ENCODE measurements at places on chromosomes 16 and 17.

- no peak for DNase-seq
Observed at GRCh38 chr17:40175928-40176753, 1.1 kb upstream of the RAPGEFL1 start.

- DNase-seq, result no peak
Observed at GRCh38 chr16:60991886-60992285, 1044.4 kb downstream of the CDH8 start.

DNA sequence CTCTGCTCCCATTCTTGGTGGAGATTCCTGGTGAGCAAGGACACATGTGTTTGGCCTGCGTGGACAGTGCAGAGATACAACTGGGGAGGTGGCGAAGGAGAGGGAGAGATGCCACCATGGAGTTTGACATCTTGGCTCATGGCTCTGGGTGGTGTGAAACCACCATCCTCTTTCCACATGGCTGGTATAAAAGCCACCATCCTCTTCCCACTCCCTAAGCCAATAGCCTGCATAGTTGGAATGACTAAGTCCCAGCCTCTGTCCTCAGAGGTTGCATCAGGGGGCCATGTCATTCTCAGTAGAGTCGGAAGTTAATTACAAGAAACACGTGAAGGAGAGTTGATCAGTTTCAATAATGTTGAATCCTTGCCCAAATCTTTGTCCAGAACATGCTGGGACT lies 10.0 kb downstream of the RBFOX1 start:
- no peak for DNase-seq

DNA sequence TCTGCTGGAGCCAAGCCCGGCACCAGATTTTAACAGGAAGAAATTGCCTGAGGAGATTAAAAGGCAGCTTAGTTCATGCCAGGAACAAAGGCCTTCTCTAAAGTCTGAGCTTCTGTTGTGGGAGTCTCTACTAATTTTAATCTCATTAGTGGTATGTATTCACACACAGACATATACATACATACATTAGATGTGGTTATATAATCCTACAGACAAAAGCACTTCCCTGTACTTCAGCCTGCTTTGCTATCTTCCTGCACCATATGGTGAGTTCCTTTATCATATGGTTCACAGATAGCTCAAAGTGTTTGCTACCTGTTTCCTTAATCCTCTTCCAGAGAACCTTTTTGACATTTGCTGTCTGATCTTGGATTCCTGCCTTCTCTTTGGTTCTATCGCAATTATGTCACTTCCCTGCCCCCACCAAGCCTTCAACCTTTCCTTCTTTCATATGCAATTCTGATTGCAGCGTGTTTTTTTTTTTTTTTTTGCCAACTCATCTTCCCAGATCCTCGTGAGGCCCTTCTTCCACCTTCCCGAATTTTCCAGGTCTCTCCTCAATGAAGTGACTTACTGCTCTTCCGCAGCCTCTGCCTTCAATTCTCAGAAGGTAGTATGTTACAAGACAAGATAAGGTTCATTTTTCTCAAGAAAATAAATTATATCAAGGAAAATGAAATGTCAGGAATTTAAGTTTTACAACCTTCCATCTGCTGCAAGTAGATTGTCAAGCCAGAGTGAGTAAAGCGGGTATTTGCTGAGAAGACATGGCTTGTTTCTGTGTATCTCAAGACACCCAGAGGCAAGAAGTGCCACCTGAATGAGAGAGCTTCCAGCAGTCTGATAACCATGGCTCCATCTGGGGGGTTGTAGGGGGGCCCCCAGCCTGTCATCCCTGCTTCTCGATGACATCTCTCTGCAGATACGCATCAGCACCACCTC lies 120.2 kb upstream of the CACNG3 start:
- no peak for DNase-seq

DNA sequence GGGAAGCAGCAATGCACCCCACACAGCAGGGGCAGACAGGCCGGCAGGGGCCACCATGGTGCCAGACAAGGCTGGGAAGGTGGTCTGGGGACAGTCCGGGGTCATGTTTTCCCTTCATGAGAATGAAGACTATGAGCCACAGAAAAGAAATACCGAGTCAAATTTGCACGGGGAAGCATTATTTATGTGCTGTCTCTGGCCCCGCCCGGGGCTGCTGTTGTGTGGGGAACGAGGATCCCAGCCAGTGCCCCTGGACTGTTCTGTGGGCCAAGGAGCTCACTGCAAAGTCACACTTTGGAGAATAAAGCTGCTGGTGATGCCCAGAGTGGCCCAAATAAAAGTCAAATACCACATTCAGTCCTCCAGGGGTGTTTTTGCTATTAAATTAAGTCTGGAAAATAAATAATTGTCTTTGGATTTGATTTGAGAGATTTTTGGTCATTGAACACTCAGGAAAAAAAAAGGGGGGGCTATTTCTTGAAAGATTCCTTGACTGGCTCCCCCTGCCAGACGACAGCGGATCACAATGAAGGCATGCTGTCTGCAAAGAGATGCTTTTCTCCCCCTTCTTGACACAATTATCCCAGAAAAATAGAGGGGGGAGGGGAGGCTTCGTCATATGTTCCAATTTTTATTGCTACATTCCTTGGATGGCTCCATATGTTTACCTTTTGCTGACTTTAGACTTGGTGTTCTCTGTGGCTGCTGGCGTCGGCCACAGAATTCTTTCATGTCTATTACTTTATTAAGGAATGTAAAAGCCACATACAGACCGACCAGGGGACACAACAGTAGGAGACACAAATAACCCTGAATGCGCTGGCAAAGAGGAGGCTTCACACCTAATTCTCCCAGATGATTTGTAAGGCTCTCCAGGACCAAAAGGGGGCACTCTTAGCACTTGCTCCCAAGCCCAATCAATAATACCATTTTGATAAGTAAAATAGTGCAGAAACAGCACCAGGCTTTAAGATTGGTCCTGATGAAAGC lies 27.1 kb upstream of the ANKFN1 start:
- DNase-seq, result no peak

Data from stimulated activated CD4-positive, alpha-beta T cell treated with anti-CD3 and anti-CD28 coated beads, Interleukin-15, amount 100 ng/mL, for 1 hour (primary cell).